Central memory CD8-positive, alpha-beta T cell (primary cell): ENCODE measurements at places on chromosomes 16 and 17.

- no peak overlapping the region for H3K4me3 ChIP-seq
- no peaks in the 10 kb centered on the region for H3K27me3 ChIP-seq
- no peak for DNase-seq
- no peaks in the 10 kb centered on the region for H3K36me3 ChIP-seq
These were observed 44.5 kb downstream of the MEAK7 start for GRCh38 chr16:84459941-84460405.

GRCh38 chr17:17808706-17809432, 27.9 kb downstream of the SREBF1 start:
- no peaks in the 10 kb centered on the region for H3K27me3 ChIP-seq
- no peak overlapping the region for H3K4me3 ChIP-seq
- peaks cover 8% of the 10 kb centered on the region for H3K4me1 ChIP-seq
- DNase-seq = no peak

GRCh38 chr17:53319947-53320346, 502.8 kb upstream of the KIF2B start:
- no peak for DNase-seq
- H3K4me1 ChIP-seq = no peaks in the 10 kb centered on the region
- H3K4me3 ChIP-seq = no peak overlapping the region

- no peak overlapping the region for H3K4me3 ChIP-seq
- no peak overlapping the region for H3K27ac ChIP-seq
- no peak for DNase-seq
- no peaks in the 10 kb centered on the region for H3K27me3 ChIP-seq
- peaks cover 18% of the 10 kb centered on the region for H3K4me1 ChIP-seq
- peaks cover 9% of the 10 kb centered on the region for H3K36me3 ChIP-seq
These were observed 75.6 kb upstream of the LGALS9 start for GRCh38 chr17:27555339-27555738.

DNA sequence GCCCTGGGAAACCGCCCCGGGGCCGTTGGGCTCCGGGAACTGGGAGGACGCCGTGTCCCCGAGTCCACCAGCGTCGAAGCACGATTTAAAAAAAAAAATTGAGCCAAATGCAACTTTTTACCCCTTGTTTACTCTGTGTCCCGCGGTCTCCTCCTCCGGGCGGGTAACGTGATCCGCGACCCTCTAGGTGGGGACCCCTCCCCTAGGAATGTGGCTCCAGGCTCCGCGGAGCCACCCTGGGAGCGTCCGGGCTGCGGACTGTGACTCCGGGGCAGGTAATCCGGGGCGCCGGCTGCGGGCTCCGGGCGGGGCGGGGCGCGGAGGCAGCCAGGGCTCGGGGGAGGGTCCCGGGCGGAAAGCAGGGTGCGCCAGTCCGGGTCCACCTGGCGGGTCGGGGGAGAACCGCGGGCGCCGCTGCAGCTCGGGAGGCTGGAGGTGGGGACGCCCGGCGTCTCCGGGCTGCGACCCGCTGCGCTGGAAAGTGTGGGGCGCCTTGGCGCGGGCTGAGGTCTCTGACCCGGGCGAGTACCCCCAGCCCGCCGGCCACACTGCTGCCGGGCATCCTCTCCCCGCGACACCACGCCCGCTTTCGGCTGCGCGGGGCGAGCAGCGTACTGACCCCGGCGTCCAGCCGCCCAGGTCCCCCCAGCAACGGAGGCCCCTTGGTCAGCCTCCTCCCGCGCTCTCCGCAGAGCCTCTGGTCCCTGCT, 852 bp upstream of the HELZ start:
- peak overlapping the region; percentile 92 for H3K27ac ChIP-seq
- H3K4me3 ChIP-seq = peak overlapping the region; percentile 87
- no peak for DNase-seq
- peaks cover 50% of the 10 kb centered on the region for H3K4me1 ChIP-seq
- H3K36me3 ChIP-seq = peaks cover 23% of the 10 kb centered on the region

DNA sequence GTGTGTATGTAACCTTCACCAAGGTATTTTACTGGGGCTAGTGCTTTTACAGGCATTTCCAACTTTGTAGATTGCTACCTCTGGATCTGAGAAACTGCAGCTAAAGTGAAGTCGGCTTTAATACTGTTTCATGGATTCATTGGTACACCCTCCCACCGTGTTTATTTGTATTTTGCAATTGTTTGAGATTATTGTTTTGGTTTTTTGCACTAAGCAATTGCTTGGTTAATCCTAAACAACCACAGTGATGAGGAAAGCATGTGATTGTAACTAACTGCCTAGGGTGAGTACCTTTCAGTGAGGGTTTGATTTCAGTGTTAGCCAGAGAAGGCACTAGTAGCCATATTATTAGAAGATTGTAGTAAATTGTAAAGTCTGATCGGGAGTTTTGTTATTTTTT, 3.3 kb downstream of the LUC7L3 start:
- no peaks in the 10 kb centered on the region for H3K27me3 ChIP-seq
- DNase-seq = no peak
- peak overlapping the region; percentile 97 for H3K27ac ChIP-seq
- H3K36me3 ChIP-seq = peaks cover 24% of the 10 kb centered on the region
- H3K4me1 ChIP-seq = peaks cover 50% of the 10 kb centered on the region

DNA sequence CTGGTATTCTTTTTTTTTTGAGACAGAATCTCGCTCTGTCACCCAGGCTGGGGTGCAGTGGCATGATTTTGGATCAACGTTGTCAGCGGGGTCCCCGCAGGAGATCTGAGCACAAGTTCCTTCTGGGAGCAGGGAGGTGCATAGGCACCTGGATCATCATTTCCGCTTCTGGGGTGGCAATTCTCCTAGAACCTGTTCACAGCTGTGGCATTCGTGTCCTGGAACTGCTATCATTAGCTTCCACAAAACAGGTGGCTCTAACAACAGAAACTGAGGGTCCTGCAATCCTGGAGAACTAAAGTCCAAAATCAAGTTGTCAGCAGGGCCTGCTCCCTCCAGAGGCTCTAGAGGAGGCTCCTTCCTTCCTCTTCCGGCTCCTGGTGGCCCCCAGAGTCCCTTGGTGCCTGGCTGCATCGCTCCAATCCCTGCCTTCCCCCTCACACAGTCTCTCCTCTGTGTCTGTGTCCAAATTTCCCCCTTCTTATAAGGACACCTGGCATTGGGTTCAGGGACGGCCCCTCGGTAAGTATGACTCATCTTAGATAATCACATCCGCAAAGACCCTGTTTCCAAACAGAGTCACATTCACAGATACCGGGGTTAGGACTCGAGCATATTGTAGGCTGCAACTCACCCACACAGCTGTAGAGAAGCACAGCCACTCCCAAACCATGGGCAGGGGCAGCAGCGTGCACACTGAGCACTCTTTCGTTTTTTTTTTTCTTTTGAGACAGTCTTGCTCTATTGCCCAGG, 43.5 kb upstream of the KLHDC4 start:
- H3K27me3 ChIP-seq = peaks cover 37% of the 10 kb centered on the region
- H3K4me1 ChIP-seq = peaks cover 6% of the 10 kb centered on the region

- H3K27ac ChIP-seq = no peak overlapping the region
- no peaks in the 10 kb centered on the region for H3K27me3 ChIP-seq
- peaks cover 8% of the 10 kb centered on the region for H3K36me3 ChIP-seq
- no peak overlapping the region for H3K4me3 ChIP-seq
These were observed 26.4 kb downstream of the LDAF1 start for GRCh38 chr16:21184834-21185233.

DNA sequence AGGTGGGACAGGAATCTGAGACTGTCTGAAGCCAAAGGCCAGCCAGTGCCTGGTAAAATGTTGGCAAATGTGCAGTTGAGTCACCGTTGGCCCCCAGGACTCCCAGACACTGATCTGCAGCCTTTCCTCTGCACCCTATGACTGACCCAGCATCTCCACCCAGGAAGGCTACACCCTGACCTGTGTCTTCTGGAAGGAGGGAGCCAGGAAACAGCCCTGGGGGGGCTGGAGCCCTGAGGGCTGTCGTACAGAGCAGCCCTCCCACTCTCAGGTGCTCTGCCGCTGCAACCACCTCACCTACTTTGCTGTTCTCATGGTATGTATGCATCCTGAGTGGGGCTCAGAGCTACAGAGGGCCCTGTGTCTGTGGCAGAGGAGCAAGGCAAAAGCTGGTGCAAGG, 24.0 kb downstream of the ADGRG5 start:
- peaks cover 2% of the 10 kb centered on the region for H3K4me1 ChIP-seq
- H3K27ac ChIP-seq = peak overlapping the region; percentile 44
- no peak for DNase-seq
- H3K4me3 ChIP-seq = no peak overlapping the region

DNA sequence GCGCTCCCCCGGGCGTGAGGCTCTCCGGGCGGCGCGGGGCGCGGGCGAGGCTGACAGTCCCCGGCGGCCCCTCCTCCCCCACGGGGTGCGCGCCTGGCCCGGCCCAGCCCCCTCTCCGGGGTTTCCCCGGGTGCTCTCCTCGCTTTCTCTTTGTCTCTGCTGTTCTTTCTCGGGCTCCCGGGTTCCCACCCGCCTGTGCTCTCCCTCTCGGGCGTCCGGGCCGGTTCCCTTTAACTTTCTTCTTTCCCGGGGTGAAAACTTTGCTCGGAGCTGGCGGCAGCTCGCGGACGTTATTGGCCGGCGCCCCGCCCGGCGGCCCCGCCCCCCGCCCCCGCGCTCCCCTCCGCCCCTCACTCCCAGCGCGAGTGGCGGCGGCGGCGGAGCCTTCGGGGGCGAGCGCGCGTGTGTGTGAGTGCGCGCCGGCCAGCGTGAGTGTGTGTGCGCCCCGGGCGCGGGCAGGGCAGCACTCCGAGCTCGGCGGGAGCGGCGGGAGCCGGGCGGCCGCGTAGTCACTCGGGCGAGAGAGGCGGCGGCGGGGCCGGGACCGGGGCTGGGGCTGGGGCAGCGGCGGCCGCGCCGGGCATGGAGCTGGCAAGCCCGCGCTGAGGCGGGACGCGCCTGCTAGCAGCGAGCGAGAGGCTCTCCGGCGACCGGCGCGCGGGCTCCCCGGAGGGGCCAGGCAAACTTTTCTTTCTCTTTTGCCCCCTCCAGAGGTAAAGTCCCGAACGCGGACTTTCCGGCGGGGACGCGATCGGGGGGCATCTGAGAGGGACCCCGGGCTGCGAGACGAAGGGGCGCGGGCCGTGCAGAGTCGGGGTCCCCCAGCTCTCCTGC, at the start of gene NTN1:
TSS of gene NTN1 (plus strand) at position 353 of the 834 bp plus-strand sequence. CDS start 864 bp downstream, outside the sequence.
- peak within 1 kb of the TSS; percentile 84 for H3K4me3 ChIP-seq
- H3K36me3 ChIP-seq = peaks cover 3% of the 10 kb centered on the region
- H3K4me1 ChIP-seq = peaks cover 5% of the 10 kb centered on the region
- peaks cover 57% of the 10 kb centered on the region for H3K27me3 ChIP-seq
